ENCODE measurements at places on chromosomes 1 and 21.

DNA sequence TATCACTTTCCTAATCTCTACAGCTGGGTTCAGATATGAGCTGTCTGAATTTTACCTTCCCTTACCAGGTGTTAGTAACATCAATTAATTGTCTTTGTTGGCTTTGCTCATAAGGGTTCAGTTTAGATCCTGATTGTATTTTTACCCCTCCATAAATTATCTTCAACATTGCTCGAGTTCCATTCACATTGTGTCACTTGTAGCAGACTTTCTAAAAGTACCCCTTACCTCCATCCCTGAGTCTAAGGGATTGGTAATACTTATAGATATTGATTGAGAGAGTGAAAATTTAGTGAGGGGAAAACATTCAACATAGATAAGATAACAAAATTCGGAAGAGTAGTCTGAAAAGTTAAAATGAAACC is 7.3 kb downstream of the RASAL2 start:
- DNase-seq, result no peak

DNA sequence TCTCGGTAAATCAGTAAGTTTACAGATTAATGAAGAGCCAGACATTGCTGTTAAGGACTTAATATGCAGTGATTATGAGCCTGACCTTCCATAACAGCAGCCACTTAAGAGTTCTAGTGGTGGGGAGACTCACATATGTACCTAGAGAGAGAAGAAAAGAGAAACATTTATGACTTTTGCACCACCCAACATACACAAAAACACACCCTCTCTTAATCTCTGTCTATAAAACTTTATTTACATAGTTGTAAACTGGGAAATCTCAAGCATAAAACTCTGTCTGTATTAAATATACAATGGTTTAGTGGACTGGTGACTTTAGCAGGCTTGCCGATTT is 347.4 kb upstream of the ADGRL2 start:
- no peak for DNase-seq

DNA sequence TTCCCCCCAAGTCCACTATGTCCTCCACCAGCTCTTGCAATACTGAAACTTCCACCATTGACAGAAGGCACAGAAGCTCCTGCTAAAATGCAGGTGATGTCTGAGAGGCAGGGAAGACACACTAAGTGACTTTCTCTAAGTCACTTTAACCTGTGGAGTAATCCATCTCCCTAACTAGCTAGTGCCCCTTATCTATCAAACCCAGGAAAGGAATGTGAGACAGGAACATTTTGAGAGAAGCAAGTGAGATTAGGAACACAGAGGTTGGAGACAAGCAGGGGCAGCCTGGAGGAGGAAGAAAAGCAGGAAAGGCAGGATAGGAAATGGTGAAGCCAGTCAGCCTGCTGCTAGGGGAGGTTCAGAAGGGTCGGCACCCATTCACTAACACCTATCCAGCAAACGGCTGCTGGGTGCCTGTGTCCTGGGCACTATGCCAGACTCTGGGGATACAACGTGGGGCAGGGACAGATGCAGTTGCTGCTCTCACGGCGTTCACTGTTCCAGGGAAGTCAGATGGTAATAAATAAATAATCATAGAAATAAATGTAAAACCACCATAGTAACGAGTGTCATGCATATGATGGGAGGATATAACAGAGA is 7.0 kb downstream of the GPA33 start:
- DNase-seq, result no peak

DNA sequence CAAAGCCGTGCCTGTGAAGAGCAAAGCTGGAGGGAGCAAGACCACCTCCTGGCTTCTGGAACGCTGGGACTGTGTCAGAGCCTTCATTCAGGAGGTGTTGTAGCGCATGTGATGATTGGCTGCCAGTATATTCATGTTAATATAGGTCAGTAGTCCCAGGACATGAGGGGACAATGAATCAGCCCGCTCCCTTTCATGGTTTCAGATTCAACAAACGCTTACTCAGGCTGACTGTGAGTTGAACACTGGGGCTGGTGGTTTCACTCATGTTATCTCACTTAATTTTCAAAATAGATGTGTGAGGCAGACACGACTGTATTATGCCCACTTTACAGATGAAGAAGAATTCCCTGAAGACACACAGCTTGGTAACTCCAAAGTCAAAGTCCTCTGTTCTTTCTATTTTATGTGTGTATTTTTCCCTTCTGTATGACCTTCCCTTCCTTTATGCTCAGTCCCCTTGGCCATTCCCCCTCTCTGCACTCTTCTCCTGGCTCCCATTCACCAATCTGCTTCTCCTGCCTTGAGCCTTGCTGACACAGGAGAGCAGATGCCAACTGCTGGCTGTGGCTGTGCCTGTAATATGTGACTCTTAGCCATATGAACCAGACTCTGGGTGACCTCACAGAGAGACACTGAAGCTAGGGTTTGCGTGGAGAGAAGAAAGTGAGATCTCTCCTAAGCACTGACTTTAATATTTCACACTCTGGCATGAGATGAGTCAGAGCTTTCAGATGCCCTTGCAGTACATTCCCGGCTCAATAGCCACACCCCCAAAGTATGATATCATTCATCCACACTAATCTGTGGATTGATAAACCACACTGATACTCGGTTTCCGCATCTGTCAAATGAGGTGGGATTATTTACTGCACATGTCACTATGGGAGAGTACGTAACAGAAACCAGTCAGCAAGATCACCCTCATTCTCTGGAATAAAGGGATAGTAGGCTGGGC is 31.4 kb upstream of the KIRREL1 start:
- peak; percentile 15 for DNase-seq

GRCh38 chr1:89611721-89612120 is 21.2 kb upstream of the LRRC8C start:
- DNase-seq, result no peak

GRCh38 chr1:41874151-41874719 is 44.5 kb downstream of the HIVEP3 start:
- DNase-seq, result peak; percentile 15

- DNase-seq, result no peak
Measured at GRCh38 chr1:39992234-39992633, 37.3 kb downstream of the MFSD2A start.

- DNase-seq, result no peak
Measured at GRCh38 chr1:182268669-182269068, 122.9 kb downstream of the GLUL start.

GRCh38 chr1:155082301-155083051 is 3.8 kb downstream of the EFNA3 start:
- DNase-seq, result no peak

DNA sequence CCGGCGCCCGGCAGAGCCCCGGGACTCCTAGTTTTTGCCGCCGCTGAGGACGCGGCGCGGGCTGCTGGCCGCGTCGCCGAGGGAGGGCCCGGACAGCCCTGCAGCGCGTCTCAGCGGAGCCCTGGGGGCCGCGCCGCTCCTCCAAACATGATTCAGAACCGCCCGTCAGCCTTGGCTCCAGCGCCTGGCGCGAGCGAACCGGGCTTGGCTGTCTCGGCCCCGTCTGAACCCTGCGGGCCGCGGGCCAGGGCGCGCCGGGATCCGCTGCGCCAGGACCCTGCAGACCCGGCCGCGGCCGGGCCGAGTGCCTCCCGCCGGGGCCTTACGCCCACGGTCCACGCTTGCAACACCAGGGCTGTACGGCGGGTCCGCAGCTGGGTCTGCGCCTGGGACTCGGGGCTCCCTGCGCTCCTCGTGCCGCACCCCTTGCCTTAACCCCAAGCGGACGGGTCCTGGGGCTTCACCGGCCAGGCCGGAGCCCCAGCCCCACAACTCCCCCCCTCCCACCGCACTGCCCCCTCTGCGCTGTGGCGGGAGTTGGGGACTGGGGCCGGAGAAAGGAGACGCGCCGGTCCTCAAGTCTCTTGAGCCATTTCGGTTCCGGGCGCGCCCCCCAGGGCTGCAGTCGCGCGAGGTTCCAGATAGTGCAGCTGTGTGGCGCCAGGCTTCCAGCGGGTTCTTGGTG is 48.4 kb upstream of the CD34 start:
- DNase-seq, result peak; percentile 77

GRCh38 chr1:204127597-204128242 is 24.1 kb downstream of the ETNK2 start:
- DNase-seq, result peak; percentile 82

- peak; percentile 74 for DNase-seq
Measured at GRCh38 chr21:44767834-44768831, 33.5 kb downstream of the UBE2G2 start.

DNA sequence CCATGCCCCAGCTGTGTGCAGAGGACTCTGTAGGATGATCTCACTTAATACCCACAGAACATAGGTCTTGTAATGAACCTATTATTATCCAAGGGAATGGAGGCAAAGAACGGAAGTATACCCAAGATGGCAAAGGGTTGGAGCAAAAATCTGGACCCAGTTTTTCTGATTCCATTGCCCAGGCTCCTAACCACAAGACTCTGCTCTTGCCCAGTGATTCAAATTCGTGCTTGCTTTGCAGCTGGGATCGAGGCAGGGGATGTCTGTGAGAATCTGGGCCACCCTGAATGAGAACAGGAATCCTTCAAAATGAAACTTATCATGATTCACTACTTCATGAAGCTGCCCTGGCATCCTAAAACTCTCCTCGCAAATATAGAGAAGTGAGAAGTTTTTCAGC is 97.5 kb upstream of the KCNJ6 start:
- no peak for DNase-seq

- no peak for DNase-seq
Measured at GRCh38 chr1:224378855-224379631, 22.4 kb downstream of the CNIH4 start.

GRCh38 chr21:43864962-43865539 is at the start of gene AGPAT3:
Gene AGPAT3 (plus strand): TSS chr21:43865223. CDS start chr21:43959682, 94,459 bp downstream.
- DNase-seq, result peak; percentile 51

DNA sequence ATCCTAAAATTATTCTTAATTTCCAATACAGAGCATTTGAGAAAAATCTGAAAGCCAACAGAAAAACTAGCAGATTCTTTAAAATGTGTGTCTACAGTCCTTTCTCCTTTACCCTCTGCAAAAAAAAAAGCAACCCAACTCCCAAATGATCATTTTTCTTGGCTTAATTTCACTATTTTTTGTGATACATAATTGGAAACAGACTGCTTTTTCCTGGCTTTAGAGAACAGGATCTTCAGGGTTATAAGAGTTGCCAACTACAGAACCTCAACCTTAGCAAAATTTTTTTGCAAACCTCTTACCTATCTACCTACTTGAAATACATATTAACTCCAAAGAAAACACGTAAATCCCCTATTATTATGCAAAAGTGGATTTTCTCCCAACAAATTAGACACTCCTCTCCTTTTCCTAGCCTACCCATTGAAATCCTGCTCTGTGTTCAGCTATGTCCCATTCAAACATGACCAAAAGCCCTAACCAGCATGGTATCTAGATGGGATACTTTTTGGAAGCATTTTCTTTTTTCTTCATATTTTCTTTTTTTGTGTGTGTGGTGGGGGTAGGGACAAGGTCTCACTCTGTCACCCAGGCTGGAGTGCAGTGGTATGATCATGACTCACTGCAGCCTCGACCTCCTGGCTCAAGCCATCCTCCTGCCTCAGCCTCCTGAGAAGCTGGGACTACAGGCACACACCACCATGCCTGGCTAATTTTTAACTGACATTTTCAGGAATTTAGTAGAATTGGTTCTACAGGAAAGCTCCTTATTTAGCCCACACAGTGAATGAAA is 9.0 kb downstream of the TGFBR3 start:
- DNase-seq, result no peak

GRCh38 chr1:157937744-157938143 is 55.7 kb upstream of the KIRREL1 start:
- DNase-seq, result no peak

DNA sequence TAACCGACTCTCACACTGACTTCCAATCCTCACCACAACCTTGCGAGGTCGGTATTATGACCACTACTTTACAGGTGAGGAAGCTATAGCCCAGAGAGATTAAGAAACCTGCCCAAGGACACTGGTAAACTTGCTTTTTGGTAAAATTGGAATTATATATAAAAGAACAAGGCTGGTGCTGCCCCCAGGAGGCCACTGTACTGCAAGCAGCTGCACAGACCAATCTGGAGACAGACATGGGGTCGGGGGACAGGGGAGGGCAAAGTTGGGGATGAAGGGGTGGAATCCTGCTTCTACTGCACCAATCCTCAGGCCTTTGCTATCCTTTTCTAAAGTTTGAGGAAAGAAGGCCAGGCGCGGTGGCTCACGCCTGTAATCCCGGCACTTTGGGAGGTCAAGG is 280.8 kb downstream of the SPATA17 start:
- DNase-seq, result peak; percentile 74

DNA sequence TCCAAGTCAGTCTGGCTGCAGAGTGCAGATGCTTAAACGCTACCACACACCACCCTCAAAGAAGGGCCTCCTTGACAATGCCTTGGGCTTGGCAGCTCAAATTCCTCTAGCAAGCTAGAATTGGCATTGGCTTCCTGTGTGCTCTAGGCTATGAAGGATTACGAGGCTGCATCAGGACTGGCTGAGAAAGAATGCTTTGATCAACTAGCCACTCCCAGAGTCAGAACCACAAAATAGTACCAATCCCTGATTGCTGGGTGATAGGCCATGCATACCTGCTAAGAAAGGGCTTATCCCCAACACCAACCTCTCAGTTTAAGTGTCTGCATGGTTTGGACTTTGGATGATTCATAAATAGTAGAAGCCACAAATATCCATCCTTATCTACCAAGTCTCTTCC is 504.9 kb downstream of the OMA1 start:
- DNase-seq, result peak; percentile 10

- DNase-seq, result no peak
Measured at GRCh38 chr1:245679821-245680780, 525.3 kb downstream of the KIF26B start.

- DNase-seq, result peak; percentile 82
Measured at GRCh38 chr21:32096411-32096810, 182.4 kb downstream of the MIS18A start.

- DNase-seq, result no peak
Measured at GRCh38 chr1:146051452-146051851, 29.9 kb upstream of the HJV start.

- DNase-seq, result no peak
Measured at GRCh38 chr1:208071435-208072031, 160.6 kb upstream of the CD34 start.

DNA sequence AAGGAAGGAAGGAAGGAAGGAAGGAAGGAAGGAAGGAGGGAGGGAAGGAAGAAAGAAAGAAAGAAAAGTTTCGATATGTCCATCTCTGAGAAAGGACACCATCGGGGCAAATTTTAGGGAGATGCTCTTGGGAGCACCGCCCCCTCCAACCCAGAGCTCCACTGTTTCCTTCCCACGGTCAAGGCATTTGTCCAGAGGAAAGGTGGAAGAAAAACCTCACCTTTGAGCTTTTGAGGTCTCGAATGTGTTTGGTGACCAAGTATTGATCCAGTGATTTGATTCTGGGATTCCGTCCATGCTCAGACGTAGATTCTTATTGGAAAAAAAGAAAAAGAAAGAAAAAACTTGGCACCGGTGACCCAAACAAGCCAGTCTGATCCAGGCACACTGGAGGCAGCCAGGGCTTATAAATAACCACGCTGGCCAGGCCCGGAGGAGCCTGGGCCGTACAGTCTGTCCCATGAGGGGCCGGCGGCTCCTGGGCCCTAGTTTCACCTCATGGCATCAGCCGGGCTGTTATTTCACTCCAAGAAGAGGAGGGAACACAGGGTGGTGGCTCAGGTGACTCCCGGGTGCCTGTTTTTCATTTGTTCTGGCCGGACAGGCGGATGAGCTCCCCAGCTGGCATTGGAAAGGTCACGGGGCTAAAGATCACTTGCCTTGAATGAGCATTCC is 36.1 kb upstream of the SLC25A33 start:
- peak; percentile 31 for DNase-seq

- DNase-seq, result no peak
Measured at GRCh38 chr1:37123276-37124115, 89.2 kb upstream of the GRIK3 start.

- no peak for DNase-seq
Measured at GRCh38 chr1:47405697-47406096, 10.4 kb upstream of the FOXE3 start.

- no peak for DNase-seq
Measured at GRCh38 chr1:53337499-53337898, 9.6 kb upstream of the LRP8 start.

Measured in GM23338 (cell line).